Common myeloid progenitor, CD34-positive (primary cell): ENCODE measurements at places on chromosomes 2 and 18.
A peak's percentile ranks its signal among the peaks of the same experiment; 100 is the strongest.

DNA sequence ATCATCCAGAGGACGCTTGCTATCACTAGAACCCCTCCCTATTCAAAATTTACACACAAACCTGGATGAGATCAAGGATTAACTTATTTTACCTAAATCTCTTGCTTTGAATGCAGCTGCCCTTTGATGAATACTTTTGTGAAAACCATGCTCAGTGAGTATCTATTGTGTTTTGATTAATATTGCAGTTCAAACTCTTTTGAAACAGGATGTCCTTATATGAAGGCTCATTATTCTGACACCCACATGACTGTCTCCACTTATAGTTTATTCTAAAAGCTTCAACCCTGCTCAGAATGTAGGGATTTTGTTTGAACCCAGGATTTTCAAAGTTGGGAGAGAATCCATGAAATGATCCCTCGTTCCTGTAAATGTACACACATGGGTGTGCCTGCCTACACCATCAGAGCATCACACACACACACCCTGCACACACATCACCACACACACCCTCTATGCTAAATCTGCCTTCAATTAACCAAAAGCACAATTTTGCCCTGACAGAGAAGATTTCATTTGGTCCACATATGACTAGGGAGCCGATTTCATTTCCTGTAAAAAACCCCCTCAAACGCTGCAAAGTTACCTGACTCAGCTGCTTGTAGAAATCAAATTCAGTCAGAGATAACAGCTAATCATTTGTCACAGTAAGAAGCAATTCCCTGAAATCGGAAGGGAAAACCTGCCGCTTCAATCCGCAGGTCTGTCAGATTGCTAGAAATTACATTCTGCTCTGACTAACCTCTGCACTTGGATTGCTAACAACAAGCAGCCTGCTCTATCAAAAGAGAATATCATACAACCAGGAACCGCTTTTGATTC is 65.2 kb downstream of the ZEB2 start:
- no peak for DNase-seq

DNA sequence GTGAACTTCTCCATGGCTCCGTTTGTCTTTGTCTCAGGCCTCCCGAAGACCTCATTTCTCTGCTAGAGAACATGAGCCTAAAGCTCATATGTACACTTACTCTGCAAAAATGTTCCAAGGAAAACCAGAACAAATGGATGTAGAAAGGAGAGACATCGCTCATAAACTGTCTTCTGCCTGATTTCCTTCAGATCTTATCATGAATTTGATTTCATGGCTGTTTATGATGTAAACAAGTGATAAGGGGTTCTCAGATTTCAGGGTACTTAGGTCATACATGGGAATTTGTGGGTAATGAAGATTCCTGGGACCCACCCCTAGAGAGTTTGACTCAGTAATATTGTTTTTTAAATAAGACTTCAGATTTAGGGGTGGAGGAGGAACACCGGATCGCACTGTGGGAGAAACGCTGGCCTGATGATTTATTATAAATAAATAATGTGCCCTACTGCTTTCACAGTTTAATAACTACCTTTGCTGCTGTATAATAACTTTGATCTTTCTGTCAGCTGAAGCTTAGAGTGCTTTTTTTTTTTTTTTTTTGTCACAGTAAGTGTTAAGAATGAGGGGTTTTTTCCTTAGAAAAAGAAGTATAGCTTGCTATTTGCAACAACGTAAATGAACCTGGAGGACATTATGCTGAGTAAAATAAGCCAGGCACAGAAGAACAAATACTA is 14.9 kb downstream of the AOX1 start:
- no peak for DNase-seq

DNA sequence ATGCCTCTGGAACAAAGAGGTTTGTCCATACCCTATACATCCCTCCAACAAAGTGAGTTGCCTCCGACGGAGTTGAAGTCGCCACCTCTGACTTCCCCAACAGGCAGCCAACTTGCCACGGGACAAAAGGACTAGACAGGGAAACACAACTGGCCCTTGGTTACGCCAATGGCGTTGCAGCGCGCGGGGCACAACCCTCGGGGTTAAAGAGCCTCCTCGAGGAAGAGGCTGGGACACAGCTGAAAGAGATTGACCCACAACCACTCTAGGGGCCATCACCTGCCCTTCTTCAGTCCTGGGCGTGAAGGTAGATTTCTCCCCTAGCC is 545 bp downstream of the GTF3C2 start:
- no peak for DNase-seq

GRCh38 chr2:38301340-38301968 is 75.6 kb downstream of the ATL2 start:
- DNase-seq, result no peak

DNA sequence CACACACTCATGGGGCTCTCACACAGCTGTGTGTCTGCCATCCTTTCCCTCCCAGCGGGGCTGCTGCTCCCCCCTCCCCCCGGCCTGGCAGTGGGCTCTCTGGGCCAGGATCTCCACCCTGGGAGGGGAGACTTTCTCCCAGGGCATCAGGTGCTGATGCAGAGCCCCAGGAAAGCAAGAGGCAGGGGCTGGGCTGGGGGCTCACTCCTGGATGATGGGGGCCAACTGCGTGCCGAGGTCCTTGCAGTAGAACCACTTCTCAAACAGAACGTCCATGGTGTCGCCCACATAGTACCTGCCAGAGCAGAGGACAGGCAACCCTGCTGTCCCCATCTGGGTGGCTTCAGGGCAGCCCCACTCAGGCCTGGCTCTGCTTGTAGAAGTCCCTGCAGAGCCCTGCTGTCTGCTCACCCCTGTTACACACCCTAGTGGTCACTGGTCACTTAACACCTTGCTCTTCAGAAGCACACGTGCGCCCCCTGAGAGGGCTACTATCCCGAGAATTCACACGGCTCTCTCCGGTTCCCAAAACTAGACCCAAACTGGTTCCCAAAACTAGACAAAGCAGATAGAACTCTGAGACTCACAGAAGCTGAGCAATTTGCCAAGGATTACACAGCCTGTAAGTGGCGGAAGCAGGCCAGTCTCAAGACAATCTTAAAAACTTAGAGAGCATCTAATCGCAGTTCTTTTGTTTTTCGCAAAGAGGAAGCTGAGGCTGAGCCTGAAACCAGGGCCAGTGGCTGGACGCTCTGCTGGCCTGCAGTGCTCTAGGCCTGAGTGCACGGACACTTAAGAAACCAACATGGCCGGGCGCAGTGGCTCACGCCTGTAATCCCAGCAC is 6.6 kb upstream of the OXER1 start:
- DNase-seq, result peak; percentile 67

DNA sequence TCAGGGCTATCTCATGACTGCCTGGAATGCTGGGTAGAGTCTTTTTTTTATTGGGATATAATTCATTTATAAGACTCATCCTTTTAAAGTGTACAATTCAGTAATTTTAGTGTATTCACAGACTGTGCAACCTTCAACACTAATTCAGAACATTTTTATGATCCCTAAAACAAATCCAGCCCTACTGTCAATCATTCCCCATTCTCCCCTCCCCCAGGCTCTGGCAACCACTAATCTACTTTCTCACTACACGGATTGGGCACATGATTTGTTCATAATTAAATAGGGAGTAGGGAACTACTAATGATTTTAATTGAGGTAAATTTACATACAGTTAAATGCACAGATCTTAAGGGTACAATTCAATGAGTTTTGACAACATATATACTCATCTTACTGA is 225.7 kb downstream of the CDCA7 start:
- DNase-seq, result no peak

GRCh38 chr2:175414882-175415487 is 233.5 kb upstream of the ATP5MC3 start:
- peak; percentile 24 for DNase-seq

DNA sequence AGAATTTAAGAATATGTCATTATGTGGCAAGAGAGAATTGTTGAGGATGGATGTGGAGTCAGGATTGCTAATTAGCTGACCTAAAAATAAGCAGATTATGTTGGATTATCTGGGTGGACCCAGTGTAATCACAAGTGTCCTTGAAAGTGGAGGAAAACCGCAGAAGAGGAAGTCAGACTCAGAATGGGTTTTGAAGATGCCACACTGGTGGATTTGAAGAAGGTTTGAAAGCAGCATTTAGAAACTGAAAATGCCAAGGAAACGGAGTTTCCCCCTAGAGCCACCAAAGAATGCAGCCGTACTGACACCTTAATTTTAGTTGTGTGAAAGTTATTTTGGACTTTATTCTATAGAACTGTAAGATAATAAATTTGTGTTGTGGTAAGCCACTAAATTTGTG is 41.6 kb upstream of the DPP10 start:
- DNase-seq, result peak; percentile 1

DNA sequence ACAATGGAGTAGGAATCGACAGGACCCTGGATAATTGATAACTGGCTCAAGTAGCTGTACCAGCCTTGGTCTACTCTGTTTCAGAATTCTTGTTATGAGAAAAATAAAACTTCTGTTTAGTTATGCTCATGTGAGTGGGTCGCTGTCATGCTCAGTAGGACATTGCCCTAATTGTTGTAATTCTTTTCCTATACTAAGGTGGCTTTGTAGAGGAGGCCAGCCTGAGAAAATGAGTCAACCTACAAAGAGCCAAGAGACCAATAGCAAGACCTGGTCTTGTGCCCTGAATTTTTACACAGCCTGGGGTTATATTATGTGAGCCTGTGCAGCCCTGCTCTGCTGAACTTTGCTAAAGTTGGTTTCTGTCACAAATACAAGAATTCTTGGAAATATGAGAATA is 238.4 kb downstream of the MEIS1 start:
- DNase-seq, result no peak

- no peak for DNase-seq
Observed at GRCh38 chr18:75107196-75107930, 101.6 kb downstream of the PTGR3 start.

- no peak for DNase-seq
Observed at GRCh38 chr18:41416044-41416443, 539.0 kb upstream of the PIK3C3 start.

DNA sequence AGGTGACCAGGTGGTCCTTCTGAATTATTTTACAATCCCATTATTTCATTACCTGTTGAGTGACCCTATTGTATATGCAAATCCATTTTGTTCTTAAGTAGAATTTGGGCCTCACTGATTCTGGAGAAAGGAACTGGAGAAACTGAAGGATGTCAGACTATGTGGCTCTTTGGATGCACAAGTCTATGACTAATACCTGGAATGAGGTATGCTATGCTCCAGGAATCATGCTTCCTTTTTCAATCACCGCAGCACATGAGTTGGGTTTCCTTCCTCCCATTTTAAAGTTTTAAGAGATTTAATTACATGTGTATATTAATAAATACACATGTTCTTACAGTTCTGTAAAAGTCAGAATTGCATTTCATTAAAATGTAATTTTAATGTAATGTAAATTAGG is 253.9 kb upstream of the VWC2L start:
- no peak for DNase-seq

- DNase-seq, result no peak
Observed at GRCh38 chr2:170851635-170852034, 34.9 kb downstream of the GAD1 start.

- no peak for DNase-seq
Observed at GRCh38 chr2:1730015-1730927, 14.0 kb downstream of the PXDN start.

DNA sequence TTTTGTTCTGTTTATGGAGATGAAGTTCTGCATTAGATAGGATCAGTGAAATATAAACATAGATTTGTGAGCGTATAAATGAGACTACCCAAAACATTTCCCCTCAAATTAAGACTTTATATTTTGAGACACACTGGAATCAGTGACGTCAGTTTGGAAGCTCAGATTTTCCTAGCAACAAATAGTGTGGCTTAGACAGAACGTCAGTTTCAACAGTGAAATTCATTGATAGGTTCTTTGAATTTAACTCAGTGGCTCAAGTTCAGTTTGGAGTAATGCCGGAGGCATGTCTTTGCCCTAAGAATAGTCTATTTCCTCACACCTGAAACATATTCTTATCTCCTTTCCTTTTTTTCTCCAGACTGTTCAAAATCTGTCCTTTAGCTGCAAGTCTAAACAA is 113.6 kb upstream of the ARHGAP15 start:
- DNase-seq, result no peak

DNA sequence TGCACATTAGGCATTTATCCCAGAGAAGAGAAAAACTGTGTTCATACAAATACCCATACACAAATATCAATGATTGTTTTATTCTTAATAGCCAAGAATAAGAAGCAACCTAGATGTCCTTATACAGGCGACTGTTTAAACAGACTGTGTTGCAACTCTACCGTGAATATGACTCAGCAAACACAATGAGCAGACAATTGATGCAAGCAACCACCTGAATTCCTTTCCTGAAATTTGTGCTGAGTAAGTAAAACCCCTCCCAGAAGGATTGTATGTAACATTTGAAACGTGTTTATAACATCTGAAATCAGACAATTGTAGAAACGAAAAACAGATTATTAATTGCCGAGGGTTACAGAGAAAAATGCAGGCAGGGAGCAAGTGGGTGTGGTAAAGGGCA is 621.9 kb upstream of the SOX11 start:
- DNase-seq, result no peak

GRCh38 chr2:231933916-231934401 is 7.8 kb upstream of the NPPC start:
- no peak for DNase-seq

DNA sequence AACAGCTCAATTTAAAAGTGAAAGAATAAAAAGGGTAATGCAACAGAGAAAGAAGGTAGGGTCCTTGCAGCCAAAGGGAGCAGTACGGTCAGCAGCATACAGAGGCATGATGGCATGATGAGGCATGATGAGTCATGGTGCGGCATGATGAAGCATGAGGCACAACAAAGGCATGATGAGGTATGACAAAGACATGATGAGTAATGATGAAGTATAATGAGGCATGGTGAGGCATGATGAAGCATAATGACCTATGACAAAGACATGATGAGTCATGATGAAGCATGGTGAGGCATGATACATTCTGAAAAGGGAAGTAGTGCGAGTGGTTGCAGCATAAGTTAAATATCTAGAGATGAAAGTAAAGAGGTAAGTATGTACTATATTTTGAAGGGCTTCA is 673.2 kb downstream of the TMEM182 start:
- DNase-seq, result peak; percentile 4

- no peak for DNase-seq
Observed at GRCh38 chr2:210299866-210300373, 15.1 kb downstream of the MYL1 start.

DNA sequence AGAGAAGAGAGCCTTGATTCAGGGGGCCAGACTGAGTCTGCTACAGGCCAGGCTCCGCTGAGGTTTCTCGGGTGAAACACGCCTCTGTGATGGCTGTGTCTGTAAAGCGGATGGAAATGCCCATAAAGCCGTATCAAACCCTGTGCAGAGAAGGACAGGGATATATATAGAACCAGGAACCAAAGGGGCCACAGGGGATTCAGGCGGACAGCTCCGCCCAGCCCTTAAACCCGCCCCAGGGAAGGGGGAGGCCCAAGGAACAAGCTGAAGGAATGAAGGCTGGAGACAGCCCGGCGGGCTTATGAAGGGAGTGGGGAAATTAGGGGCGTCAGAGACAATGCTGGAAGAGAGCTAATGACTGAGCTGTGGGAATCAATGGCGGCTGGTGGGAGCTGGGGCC is 42.1 kb downstream of the NHEJ1 start:
- no peak for DNase-seq

- DNase-seq, result no peak
Observed at GRCh38 chr2:125167820-125168219, 1142.7 kb downstream of the CNTNAP5 start.

- peak; percentile 97 for DNase-seq
Observed at GRCh38 chr2:64914735-64915509, 74.3 kb upstream of the SLC1A4 start.
